HCT116 (cell line): ENCODE measurements at places on chromosomes 11 and 22. TPM values are rescaled to one million over a fixed set of nuclear protein-coding genes. Genes with fewer than 3 reads are reported as not detected.

DNA sequence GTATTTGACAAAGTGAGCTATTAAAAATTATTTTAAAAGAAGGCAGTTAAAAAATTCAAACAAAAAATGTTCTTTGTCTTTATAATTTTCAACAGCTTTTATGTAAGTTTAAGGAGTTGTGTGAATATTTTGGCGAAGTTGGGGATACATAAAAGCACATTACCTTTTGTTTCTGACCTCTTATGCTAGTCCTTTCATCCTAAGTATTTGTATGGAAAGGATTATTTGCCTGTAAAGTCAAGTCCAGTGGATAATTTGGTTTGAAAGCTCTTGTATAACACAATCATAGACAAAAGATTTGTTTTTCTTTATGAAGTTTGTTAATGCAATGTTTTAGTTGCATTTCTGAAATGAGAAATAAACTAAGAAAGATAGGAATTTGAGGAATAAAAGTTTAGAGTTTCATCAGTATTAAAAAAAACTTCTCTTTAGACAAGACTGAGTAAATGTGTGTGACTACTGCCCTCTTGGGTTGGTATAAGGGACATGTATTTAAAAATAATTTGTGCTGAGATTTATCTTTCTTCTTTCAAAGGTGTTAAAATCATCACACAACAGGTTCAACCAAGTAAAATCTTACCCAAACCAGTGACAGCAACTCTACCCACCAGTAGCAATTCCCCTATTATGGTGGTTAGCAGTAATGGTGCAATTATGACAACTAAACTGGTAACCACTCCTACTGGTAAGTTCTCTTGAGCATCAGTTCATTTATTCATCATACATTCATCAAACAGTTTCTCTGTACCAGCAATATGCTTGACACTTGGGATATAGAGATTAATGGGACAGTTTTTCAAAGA is 68.2 kb downstream of the EMSY start:
- peak; percentile 16 for DNase-seq

Gene TMEM191B
- 2.1 TPM for total RNA-seq

Gene DCDC1
- 1.5 TPM for total RNA-seq

Gene EXPH5
- total RNA-seq = 18.3 TPM

Gene MYOD1
- not detected for total RNA-seq

Gene THRSP
- total RNA-seq = not detected

Gene PATE4
- not detected for total RNA-seq

Gene YPEL4
- 0.32 TPM for total RNA-seq

DNA sequence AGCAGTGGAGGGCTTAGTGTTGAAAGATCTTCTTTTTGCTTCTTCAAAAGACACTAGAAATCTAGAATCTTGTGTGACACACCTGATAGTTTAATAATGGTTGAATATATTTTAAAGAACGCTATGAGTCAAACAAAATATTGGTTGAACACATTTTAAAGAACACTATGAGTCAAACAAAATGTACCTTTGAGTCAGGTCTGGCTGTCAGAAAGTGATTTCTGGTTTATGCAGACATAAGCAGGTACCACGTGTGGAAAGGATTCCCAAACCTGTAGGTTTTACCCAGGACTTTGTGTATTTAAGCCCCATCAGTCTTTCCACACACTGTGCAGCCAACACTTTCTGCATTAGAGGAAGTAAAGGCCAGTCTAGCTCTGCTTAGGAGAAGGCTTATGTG is 366.7 kb upstream of the TENM4 start:
- DNase-seq = no peak

- no peak for DNase-seq
These were observed 106.7 kb downstream of the CCDC81 start for GRCh38 chr11:86481399-86481798.
